ENCODE measurements at places on chromosomes 16 and 17.

DNA sequence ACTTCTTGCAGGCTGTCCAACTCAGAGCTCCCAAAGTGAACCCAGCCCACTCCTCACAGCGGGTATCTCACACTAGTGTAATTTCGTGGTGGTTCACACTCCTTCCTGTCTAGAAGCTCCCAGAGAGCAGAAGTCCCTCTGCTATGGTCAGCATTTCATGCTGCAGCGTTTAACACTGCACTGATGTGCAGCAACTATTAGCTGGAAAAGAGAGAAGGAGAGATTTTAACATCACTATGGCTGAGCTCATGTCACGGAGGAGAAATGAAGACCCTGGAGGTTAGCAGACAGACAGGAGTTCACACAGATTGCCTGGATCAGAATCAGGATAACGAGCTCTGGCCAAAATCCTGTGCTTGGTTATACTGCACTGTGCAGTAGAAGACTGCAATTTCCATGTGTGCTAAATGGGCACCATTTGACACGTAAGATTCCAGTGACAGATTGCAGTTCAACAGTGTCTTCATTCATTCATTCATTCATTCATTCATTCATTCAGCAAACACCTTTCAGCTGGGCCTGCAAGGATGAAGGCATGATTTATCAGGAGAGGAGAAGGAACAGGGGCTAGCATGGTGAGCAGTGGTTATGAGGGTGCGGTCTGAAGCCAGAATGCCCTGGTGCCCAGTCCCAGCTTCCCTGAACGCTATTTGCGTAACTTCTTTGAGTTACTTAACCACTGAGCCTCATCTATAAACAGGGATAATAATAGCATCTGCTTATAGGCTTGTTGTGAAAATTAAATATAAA, 5.3 kb upstream of the CCL1 start:
- no peak for DNase-seq

- DNase-seq, result no peak
Measured at GRCh38 chr16:50059111-50059510, 6.7 kb upstream of the HEATR3 start.

- no peak for DNase-seq
Measured at GRCh38 chr16:15046692-15047376, 9.0 kb downstream of the NTAN1 start.

DNA sequence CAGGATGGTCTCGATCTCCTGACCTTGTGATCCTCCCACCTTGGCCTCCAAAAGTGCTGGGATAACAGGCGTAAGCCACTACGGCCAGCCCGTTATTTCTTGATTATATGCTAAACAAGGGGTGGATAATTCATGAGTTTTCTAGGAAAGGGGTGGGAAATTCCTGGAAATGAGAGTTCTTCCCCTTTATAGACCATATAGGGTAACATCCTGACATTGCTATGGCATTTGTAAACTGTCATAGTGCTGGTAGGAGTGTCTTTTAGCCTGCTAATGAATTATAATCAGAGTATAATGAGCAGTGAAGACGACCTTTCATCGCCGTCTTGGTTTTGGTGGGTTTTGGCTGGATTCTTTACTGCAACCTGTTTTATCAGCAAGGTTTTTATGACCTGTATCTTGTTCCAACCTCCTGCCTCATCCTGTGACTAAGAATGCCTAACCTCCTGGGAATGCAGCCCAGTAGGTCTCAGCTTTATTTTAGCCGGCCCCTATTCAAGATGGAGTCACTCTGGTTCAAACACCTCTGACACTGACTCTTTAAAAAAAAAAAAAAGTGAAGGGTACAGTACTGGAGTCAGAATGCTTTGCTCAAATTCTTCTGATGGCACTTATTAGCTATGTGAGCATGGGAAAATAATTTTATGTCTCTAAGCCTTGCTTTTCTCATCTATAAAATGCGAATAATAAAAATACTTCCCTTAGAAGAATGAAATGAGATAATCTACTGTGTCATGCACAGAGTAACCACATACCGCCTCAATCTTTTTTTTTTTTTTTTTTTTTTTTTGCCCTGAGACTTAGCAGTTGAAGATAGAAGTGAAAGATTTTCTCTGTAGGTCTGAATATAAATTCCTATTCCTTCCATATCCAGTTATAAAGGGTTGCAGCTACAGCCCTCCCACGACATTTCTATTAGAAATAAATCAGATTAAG, 5.1 kb upstream of the CALCOCO2 start:
- DNase-seq, result no peak

GRCh38 chr16:66850115-66850815, 6.1 kb downstream of the CA7 start:
- no peak for DNase-seq

DNA sequence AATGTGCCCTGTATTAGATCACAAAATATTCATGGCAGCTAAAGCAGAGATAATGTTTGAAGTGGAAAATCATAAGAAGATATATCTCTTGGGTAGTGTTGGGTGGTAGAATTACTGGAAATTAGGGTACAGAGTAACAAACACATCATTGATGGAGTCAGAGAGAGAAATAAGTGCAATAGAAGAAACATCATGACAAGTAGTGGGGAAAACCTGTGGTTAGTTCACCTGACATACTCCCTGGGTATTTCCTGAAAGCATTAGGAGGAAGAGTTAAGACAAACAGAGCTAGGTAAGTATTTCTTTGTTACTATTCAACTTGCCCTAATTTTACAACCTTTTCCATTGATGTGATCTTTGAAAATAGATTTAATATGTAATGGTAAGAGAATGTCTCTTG, 691.9 kb upstream of the SOX9 start:
- no peak for DNase-seq

- no peak for DNase-seq
Measured at GRCh38 chr16:13545271-13545670, 374.7 kb upstream of the ERCC4 start.

DNA sequence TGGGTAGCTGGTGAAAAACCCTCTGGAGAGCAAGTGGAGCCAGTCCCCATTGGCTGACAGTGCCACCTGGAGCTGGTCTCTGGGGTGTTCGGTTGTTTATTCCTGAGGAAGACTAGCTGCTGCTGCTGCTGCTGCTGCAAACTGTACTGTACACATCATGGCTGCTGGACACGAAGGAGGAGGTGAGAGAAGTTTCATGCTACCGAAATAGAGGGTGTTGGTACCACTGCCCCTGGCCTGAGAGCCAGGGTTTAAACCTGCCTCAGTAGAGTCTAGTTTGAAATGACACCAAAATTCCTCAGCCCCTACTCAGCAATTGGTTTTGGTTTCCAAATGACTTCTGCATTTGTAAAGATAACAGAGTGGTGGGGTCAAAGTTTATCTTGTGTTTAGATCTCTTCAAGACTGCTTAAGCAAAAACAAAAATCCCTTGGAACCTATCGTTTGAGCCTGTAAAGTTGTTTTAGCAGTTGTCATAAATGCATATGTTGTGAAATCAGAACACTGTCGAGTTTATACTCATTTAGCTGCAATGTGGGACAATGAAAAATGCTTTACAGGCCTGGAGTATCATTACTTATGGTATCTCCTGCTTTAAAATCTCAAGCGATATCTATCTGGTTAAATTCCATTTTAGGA, 40.8 kb downstream of the CYB5B start:
- DNase-seq, result peak; percentile 56

DNA sequence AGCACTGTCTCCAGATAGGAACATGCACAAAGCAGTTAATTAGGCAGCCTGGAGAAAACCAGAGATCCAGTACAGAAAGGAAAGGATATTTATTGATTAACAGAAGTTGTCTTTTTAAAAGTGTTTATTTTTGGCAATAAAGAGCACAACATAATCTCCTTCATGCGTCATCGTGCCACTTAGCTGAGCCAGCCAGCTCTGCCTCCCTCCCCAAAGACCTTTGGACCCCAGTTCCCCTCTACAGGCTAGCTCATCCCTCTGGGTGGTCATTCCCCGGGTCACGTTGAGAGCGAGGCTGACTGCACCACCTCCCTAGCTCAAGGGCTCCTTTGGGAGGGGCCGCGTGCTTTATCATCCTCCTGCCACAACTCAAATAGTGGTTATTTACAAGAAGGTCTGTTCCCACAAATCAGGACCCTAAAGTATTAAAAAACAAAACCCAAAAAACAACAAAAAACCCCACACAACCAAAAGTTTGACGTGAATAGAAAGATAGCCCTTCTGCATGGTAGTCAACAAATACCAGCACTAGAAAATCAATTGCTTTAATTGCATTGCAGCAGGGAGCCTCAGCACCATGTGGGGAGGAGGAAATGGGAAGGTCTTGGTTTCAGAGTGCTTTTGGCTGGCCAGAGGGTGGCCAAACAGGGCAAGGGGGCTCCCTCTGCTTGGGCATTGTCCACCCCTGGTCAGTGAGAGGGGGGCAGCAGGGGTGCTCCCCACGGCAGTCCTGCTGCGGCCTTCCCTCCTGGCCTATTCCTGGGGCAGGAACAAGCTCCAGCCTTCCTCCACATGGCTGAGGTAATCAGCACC, 9.6 kb downstream of the POLR2C start:
- DNase-seq, result no peak

DNA sequence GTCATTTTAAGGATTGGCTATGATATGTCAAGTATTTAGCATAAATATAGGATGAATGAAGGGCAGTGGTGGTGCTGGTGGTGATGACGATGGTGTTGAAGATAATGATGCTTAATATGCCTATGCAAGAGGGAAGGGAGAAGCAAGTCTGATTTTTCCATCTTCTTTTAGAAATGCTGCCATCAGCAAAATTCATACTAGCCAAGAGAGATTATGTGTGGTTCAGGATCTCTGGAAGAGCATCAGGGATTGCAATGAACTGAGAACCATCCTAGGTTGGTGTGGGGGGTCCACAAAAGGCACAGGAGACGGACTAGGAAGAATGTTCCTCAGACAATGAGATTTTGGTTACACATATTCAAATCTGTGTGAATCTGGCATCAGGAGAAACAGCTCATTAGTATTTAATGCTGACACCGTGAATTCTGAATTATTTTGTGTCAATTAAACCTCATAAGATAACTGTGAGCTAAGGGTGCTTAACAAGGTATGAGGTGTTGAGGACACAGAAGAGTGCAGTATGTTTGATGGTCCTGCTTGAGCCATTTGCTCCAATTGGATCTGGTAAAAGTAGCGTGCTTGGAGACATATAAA, 1120.8 kb upstream of the GOT2 start:
- DNase-seq, result no peak

GRCh38 chr17:40307740-40308239, 1.2 kb upstream of the RARA start:
- DNase-seq, result peak; percentile 56

- no peak for DNase-seq
Measured at GRCh38 chr17:1190751-1191331, 11.1 kb upstream of the ABR start.

DNA sequence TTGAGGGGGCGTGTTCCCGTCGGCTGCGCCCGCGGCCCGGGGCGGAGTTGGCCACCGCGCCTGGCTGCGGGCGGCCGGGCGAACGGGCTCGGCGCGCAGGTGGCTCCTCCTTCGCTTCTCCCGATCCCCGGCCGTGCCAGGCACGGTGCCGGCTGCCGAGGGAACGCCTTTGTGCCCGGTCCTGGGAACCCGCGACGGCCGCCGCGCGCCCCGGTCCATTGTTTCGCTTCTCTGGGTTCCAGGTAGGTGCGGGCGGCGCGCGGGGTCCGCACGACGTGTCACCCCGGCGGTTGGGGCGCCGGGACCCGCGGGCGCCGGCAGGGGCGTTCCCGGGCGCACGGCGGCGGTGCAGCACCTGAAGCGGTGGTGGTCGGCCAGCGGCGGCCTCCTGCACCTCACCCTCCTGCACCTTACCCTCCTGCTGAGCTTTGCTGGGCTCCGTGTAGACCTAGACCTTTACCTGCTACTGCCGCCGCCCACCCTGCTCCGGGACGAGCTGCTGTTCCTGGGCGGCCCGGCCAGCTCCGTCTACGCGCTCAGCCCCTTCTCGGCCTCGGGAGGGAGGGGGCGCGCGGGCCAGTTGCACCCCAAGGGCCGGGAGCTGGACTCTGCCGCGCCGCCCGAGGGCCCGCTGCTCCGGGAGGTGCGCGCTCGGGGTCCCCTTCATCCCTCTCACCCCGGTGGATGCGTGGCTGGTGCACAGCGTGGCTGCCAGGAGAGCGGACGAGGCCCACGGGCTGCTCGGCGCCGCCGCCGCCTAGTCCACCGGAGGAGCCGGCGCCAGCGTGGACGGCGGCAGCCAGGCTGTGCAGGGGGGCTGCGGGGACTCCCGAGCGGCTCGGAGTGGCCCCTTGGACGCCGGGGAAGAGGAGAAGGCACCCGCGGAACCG, 99.9 kb downstream of the EFCAB13 start:
- peak; percentile 41 for DNase-seq

GRCh38 chr17:30947796-30948195, 23.0 kb upstream of the RNF135 start:
- DNase-seq, result no peak

GRCh38 chr17:59829217-59830006, 63.3 kb downstream of the TUBD1 start:
- DNase-seq, result peak; percentile 98

DNA sequence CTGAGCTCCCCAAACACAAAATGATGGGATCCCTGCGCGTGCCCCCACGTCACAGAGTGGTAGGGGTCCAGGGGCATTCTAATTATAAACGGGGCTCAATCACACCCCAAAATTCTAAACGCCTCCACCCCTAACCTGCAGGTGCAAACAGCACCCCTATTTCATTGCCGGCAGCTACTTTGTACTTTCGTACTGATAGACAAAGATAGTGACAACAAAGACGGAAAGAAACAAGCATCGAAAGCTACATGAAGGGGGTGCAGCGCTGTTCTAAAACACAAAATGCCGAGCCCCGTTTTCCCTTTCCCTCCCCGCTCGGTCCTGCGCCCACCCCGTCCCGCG, 13.9 kb downstream of the MIS12 start:
- DNase-seq, result no peak

GRCh38 chr16:57266531-57267260, 17.8 kb downstream of the PLLP start:
- peak; percentile 66 for DNase-seq

- peak; percentile 46 for DNase-seq
Measured at GRCh38 chr16:50153596-50154419, 702 bp downstream of the TENT4B start.

GRCh38 chr17:40456396-40456951, 13.2 kb downstream of the IGFBP4 start:
- DNase-seq, result no peak

GRCh38 chr17:4559139-4559791, 1.1 kb downstream of the GGT6 start:
- DNase-seq, result no peak

GRCh38 chr16:67506468-67506867, 22.2 kb upstream of the RIPOR1 start:
- no peak for DNase-seq

DNA sequence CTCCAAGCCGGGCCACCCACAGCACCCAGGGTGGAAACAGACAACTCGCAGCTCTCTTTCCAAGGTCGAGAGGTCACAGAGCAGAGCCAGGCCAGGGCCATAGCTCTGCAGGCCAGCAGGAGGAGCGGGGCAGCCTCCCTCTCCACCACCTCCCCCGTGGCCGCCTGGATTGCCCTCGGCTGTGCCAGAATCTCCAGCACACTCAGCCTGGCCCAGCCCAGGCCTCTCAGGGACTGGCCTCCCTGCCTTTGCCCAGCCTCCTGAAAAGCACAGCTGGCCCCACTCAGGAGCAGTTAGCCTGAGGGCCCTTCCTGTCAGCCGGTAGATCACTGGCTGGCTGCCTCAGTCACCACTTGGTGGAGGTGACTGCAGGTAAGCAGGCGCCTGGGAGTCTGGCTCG, 85.8 kb upstream of the SEC14L1 start:
- no peak for DNase-seq

GRCh38 chr16:70304892-70305448, 6.0 kb downstream of the DDX19B start:
- no peak for DNase-seq

- DNase-seq, result no peak
Measured at GRCh38 chr17:7710301-7710700, 5.3 kb downstream of the EFNB3 start.

GRCh38 chr16:51268237-51268636, 117.2 kb upstream of the SALL1 start:
- DNase-seq, result no peak
